ENCODE measurements at places on chromosomes 11 and 22.

DNA sequence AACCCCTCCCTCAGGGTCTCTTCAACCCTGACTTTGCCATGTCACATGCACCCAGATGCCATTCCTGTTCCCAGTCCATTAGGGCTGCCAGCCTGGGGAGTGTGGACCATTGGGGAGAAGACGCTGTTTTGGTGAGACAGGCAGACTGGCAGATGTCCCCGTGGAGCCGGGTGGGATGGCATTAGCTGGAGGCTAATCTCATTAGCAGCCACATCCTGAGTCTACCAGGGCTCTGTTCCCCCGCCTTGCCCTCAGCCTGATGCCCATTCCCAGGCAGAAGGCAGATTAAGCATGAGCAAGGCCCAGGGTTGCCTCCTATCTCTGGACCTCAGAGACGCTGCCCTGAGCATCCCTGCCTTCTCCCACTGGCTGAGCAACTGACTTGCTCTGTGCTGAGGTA is 46.4 kb upstream of the ALX4 start:
- DNase-seq: no peak

GRCh38 chr22:19036523-19037273 is 85.5 kb downstream of the DGCR2 start:
- DNase-seq: no peak

GRCh38 chr11:9004183-9004926 is 554 bp upstream of the NRIP3 start:
- DNase-seq: no peak

- no peak for DNase-seq
Observed at GRCh38 chr22:23608583-23608982, 23.5 kb downstream of the DRICH1 start.

GRCh38 chr11:37861671-37862070 is 1263.6 kb upstream of the RAG2 start:
- no peak for DNase-seq

DNA sequence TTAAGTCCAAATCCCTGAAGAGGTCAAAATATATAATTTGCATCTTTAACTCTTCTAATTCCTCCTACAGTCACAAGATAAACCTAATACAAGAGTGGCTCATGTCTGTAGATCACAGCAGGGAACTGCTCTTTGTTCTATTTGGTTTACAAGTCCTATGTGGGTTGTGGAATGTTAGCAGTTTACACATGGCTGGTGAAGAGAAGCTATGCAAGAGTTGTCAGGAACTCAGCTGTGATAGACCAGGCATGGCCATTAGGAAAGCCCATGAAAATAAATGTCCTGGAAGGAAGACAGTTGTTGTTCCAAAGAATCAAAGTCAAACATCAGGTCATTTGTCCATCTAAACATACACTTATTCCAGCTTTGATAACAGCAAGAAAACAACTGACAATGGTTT is 312.4 kb upstream of the PITPNB start:
- no peak for DNase-seq

GRCh38 chr11:113942256-113942655 is 32.7 kb upstream of the HTR3A start:
- no peak for DNase-seq

DNA sequence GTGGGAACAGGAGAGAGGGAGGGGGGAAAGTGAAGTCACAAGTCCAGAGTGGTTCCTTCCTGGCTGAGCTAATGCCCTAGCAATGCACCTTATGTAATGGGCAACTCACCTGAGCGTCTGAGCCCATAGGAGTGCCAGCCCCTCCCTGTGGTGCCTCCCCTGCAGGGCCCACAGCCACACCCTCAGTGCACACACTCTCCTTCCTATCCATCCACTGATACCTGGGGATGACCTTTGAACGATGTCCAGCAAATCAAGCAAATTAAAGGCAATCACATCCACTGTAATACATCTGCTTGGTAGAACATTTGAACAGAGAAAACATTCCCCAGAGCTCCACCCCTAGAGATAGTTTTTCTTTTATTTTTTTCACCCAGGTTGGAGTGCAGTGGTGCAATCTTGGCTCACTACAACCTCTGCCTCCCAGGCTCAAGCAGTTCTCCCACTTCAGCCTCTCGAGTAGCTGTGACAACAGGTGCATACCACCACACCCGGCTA is 19.6 kb upstream of the MICAL2 start:
- DNase-seq: no peak

DNA sequence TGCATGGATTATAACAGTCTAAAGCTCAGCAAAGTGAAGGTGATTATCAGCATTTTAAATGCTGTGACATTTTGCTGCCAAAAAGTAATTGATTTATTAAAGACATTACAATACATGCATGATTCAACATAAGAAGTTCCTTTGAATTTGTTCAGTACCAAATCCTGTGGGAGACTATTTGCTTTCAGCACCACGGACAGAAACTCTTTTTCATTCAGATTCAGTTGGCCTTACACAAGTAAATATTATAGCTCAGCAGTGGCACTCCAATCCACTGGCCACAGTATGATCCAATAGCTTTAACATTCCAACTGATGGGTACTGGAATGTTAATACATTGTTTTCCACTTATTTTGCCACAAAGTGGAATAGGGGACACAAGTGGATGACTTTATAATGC is 806.7 kb downstream of the NTM start:
- DNase-seq: no peak

GRCh38 chr22:37333724-37334460 is 51.6 kb downstream of the CYTH4 start:
- no peak for DNase-seq

GRCh38 chr22:31586137-31586920 is 75.7 kb downstream of the PISD start:
- no peak for DNase-seq

DNA sequence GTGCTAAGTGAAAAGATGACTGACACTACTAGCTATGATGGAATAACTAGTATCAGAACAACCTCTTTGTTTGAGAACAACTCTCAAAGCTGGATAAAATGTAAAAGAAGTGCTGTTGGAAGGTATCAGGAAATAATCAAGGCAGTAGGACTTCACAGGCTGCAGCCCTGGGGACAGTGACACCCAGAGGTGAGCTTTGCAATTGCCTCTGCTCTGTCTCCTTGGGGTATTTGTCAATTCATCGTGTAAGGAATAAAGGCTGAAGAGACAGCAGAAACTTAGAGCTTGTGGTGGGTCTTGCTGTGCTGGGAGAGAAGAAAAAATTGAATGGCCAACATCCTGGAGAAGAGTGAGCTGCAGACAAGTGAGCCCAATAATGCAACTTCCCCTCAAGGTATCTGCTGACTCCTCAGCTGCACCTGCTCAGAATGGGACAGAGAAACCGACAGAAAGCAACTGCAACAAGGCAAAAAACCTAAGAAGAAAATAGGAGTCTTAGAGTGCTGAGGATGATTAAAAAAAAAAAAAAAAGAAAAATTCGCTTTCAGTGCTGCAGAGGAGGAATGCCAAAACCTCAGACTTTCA is 141.1 kb downstream of the RCN1 start:
- no peak for DNase-seq

- DNase-seq: peak; percentile 39
Observed at GRCh38 chr22:30605449-30606110, 1.4 kb upstream of the TCN2 start.

GRCh38 chr22:30574997-30575671 is 669 bp upstream of the GAL3ST1 start:
- DNase-seq: no peak

- no peak for DNase-seq
Observed at GRCh38 chr22:22703715-22704114, 59.3 kb downstream of the GGTLC2 start.

DNA sequence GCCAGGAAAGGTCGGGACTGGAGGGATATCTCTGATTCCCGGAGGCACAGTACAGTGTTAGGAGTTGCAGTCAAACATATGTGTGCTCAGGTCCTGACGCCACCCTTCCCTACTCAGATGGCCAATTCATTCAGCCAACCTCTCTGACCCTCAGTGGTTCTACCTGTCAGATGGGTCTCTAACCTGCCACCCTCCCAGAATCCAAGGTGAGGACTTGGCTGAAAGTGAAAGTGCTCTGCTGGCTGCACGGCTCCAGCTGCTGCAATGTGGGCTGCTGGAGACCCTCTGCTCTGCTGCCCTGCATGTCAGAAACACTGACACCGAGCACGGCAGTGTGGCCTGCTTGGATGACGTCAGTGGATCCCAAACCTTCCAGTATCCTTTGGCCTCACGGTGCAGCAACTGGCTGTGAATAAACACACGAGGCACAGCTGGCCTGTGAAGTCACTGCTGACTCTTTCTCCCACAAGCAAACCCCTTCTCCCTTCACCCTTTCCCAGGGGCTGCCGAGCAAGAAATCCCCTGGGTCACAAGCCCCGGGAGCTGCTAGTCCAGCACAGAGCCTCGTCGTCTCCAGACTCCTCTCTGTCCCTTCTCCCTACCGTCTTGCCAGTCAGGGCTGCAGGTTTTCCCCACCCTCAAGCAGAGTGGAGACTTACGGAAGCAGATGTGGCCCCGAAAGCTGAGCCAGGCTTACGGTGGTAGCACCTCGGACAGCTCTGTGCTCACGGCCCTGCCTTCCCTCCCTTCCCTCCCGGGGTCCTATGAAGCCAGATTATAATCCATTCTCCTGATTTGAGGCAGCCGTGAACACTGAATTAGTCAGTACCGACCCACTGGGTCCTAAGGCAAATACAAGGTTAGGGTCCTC is 24.3 kb downstream of the KIAA0930 start:
- DNase-seq: no peak

DNA sequence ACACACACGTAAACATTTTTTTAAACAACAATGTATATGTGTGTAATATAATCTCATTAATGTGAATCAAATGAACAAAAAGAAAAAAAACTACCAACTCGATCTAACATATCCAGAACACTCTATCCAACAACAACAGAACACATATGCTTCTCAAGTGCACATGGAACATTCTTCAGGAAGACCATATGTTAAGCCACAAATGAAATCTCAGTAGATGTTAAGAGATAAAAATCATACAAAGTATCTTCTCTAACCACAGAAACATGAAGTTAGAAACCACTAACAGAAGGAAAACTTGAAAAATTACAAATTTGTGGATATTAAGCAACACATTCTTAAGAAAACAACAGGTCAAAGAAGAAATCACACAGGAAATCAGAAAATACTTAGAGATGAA is 25.5 kb upstream of the TMEM45B start:
- no peak for DNase-seq

GRCh38 chr22:50432131-50432876 is 42.5 kb downstream of the SBF1 start:
- DNase-seq: no peak

GRCh38 chr11:68379206-68379605 is 66.8 kb downstream of the LRP5 start:
- DNase-seq: peak; percentile 49

GRCh38 chr11:65615950-65616574 is 486 bp downstream of the PCNX3 start:
- DNase-seq: peak; percentile 65

DNA sequence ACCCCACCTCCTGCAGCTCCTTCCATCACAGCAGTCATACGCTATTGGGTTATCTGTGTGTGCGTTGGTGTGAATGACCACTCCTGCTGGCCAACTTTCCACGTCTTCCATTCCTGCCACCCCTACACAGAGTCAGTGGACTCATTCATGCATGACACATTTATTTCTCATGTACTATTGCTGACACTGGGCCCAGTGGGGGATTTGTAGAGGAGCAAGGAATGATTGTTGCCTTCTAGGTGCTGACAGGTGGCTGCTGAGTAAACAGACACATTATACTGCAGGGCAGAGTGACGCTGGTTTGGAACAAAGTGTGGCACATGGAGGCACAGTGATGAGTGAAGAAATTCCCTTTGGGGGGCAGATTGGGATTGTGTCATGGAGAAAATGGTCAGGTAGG is 113.9 kb downstream of the CCDC81 start:
- DNase-seq: no peak
